K562 (cell line): ENCODE measurements at places on chromosomes 7 and 10.

GRCh38 chr10:105585753-105586152 is 944.7 kb downstream of the SORCS3 start:
- no peak for DNase-seq

DNA sequence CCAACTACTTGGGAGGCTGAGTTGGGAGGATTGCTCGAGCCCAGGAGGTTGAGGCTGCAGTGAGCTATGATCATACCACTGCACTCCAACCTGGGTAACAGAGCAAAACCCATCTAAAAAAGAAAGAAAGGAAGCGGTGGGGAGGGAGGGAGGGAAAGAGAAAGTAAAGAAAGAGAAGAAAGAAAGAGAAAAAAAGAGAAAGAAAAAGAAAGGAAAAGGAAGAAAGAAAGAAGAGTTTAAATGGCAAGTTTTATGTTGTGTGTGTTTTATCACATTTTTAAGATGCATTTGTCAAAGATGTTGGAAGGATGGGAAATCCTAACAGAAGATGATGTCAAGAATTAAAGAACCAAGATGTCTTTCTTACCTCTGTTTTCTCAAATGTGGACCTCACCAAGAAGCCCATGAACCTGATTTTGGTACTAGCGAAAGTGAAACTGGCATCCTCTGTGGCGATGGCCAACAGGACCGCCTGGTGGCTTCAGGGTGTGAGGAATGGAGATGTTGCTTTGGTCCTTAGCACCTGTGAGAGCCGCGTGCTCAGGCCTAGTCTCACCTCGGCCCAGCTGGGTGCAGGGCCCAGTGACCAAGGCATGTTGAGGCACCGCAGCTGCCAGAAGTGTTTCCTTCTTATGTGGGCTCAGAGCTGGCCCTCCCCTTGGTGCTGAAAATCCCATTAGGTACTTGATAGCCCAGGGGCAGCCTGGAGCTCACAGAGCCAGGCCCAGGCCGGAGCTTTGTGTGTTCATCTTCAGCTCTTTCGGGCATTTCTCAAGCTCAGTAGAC is 9.8 kb downstream of the UCMA start:
- no peak for DNase-seq

DNA sequence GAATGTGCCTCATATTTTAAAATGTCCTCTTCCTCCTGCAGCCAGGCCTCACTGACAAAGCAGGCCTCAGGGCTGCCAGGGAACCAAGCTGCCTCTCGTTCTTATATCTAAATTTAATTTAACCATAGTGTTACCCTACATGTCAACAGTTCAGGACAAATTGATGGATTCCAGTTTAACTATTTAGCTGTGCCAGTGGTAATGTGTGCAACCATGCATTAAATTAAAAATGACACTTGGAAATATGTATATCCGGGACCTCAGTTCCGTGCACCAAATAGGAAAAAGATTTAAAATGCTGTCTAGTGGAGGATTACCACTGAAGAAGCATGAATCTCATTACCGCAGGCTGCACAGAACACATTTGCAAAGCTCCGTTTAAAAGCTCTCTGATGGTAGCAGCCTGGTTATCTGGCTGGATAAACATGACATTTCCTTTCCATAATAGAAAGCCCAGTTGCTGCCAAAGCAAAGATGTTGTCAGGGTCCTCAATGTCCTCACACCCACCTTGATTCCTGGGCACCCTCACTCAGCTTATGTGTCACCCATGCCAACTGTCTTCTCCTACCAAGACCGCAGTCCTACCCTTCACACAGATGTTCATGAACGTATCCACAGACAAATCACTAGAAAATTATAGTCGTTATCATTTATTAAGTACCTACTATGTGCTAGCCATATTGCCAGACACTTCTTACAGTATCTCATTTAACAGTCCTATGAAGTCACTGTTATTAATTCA is 73.3 kb upstream of the FRMD4A start:
- no peak for DNase-seq

DNA sequence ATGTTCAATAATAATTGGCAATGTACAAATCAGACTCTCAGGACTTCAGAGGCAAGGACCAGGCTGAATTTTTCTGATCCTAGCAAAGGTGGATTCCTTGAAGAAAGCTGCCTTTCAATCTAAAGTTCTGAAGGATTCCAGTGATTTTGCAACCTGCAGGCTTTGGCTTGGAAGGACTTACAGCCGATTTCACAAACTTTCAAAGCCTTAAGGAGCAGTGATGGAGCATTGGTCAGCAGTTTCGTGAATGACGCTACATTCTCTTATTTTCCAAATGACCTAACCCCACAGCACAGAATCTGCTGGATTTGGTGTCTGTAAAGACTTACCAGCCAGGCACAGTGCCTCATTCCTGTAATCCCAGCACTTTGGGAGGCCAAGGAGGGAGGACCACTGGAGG is 167.5 kb downstream of the ARHGAP12 start:
- DNase-seq, result no peak

DNA sequence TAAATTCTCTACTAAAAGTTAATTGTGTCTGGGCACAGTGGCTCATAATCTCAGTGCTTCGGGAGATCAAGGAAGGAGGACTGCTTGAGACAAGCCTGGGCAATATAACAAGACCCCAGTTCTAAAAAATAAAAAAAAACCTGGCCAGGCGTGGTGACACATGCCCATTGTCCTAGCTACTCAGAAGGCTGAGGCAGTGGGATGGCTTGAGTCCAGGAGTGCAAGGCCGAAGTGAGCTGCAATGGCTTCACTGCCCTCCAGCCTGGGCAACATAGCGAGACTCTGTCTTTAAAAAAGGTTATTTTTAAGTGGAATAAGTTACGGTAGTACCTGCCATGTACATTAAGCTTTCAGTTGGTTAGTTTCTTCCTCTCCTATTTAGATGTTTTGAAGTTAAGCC is 28.9 kb downstream of the CDK14 start:
- no peak for DNase-seq

DNA sequence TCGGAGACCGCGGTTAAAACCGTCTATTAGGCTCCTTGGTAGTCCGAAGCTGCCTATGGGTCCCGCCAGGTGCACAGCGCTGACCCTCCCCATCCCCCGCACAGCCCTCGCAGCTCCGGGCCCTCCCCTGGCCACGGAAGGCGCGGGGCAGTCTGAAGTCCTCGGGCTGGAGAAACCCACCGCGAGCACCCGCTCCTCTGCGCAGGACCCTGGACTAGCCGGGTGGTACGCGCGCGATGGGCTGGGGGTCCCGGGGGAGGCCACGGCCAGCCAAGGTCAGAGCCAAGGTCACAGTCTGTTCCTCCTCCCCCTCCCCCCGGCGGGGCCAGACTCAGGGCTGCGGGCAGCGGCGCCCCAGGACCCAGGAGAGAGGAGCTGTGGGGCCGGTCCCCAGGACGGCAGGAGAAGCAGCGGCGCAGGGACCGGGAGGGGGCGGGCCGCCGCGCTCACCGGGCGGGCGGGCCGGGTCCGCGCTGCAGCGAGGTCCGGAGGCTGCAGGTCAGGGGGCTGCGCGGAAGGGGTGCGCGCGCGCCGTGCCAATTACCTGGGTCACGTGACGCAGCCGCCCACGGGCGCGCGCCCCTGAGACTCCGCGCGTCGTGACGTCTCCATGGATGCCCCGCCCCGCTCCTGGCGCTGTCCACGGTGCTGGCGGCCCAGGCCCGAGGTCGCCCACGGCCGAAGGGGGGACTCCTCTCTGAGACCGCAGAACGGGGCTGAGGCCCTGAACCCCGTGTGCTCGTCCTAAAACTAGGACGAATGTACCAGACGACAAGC is at the start of gene OGDHL:
TSS of gene OGDHL (minus strand) at position 535 of the 777 bp plus-strand sequence. CDS start 3,731 bp downstream, outside the sequence.
- peak; percentile 99 for DNase-seq

DNA sequence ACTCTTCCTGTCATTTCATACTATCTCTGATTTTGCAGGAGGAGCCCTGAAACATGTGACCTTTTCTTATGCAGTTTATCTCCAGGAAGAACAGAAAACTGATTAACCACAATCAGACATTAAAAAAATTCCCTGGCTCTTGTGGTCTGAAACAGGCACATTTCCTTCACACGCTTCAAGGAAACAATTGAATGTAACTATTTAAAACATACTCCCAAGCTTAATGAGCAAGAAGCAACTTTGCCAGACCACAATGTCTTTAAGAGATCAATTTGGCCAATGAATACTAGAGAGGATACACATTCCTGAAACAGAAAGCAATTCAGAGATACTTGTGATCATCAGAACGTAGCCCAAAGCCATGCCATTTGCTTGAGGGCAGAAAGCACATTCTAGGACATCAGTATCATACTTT is 65.8 kb downstream of the PIP4K2A start:
- DNase-seq, result no peak

DNA sequence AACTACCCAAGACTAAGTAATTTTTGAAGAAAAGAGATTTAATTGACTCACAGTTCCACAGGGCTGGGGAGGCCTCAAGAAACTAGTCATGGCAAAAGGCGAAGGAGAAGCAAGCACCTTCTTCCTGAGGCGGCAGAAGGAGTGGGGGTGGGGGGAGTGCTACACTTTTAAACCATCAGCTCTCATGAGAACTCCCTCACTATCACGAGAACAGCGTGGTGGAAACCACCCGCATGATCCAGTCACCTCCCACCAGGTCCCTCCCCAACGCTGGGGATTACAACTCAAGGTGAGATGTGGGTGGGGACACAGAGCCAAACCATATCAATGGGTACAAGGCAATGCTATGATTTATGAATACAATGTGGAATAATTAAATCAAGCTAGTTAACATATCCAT is 241.9 kb downstream of the PTPRN2 start:
- DNase-seq, result no peak

DNA sequence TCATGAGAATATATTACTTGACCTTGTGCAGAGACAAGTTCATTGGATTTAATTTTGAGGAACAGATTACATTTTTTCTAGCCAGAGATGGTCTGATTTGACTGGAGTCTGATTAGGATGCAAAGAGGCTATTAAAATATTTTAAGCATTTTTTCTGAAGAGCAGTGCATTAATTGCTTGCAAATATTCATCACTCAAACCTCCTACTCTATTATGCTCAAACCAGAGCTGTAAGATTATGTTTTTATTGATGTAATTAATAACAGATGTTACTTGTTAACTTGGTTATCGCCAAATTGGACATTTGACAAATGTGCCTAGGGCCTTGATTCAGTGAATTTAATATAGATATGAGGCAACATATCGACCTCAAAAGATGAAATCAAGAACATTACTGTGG is 160.9 kb upstream of the SLC13A1 start:
- no peak for DNase-seq

GRCh38 chr7:47938574-47939165 is 9.6 kb downstream of the PKD1L1 start:
- no peak for DNase-seq

DNA sequence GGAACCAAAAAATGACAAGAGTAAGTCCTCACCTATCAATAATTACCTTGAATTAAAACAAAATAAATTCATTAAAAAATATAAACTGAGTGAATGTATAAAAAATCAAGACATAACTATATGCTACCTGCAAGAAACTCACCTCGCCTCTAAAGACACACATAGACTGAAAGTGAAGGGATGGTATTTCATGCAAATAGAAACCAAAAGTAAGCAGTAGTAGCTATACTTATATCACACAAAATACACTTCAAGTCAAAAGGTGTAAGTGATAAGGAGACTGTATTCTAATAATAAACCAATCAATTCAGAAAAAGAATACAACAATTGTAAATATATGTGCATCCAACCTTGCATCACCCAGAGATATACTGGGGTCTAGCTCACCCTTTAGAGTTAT is 332.6 kb downstream of the SH2D4B start:
- no peak for DNase-seq

GRCh38 chr7:36227223-36227622 is 74.2 kb downstream of the EEPD1 start:
- DNase-seq, result no peak

GRCh38 chr10:103871006-103871405 is 15.6 kb upstream of the SH3PXD2A start:
- no peak for DNase-seq

DNA sequence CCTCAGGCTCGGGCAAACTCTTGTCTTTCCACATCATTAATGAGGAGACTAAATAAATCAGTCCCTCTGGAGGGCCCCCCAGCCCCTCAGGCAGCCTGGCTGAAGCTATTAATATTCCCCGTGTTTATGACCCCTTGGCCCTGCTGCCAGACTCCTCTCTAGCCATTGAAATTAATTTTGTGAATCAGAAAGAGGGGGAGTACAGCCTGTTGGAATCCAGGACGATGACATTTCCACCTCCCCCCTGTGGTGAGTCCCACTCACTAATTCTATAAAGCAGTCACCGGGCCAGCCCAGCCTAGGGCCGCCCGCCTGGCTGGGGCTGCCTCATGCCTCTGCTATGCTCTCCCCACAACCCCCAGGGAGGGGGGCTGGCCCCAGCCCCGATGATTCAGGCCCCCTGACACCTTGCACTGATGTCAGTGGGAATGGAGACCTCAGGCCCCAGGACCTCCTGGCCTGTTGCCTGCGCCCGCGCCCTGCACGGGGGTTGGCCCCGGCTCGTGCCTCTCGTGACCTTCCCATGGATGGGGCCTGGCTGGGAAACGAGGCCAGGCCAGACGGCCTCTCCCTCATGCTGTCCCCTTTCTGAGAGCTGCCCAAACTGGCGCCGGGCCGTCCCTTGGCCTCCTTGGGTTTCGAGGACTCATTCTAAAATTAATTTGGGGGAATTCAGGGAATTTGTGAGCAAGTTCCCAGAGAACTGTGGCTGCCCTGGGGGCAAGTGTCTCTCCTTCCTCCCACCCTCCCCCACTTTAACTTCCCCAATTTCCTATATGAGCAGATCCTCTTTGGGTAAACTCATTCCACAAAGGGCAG is 34.0 kb downstream of the TMEM270 start:
- peak; percentile 46 for DNase-seq

- DNase-seq, result no peak
Measured at GRCh38 chr7:106794276-106795083, 70.6 kb upstream of the PIK3CG start.

DNA sequence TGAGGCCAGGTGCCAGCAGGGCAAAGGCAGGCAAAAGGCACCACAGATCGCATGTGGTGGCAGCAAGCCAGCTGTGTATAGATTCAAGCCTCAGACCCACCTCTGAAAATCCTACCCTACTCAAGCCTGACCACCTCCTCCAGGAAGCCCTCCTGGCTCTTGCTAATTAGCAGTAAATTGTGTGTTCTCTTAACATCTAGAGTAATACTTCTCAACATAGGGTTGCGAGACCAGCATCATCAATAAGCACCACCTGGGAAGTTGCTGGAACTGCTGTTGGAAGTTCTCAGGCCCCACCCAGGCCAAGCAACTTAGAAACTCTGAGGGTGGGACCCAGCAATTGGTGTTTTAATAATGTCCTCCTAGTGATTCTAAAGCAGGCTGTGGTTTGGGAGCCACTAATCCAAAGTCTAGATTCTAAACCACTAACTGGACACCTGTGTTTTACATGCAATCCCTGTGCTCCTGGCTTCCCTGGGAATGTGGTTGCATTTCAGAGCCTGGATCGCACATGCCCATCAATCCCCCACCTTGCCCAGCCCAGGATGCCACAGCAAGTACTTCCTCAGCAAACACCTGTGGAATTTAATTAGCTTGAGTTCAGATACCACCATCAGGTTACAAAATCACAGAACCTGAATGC is 46.2 kb downstream of the KCNMA1 start:
- DNase-seq, result no peak

GRCh38 chr10:25689346-25690100 is 244.5 kb upstream of the MYO3A start:
- no peak for DNase-seq

GRCh38 chr7:158018971-158019645 is 568.5 kb downstream of the PTPRN2 start:
- DNase-seq, result no peak
